Glutamatergic neuron (in vitro differentiated cells): ENCODE measurements at places on chromosomes 3 and 15. TPM values are rescaled to one million over a fixed set of nuclear protein-coding genes. Genes with fewer than 3 reads are reported as not detected.

CLEC3B gene
- not detected for total RNA-seq

APOD gene
- not detected for total RNA-seq

LMOD3 gene
- not detected for total RNA-seq

CCDC39 gene
- not detected for total RNA-seq

THSD4 gene
- 12.3 TPM for total RNA-seq

IL5RA gene
- total RNA-seq, result not detected

DNA sequence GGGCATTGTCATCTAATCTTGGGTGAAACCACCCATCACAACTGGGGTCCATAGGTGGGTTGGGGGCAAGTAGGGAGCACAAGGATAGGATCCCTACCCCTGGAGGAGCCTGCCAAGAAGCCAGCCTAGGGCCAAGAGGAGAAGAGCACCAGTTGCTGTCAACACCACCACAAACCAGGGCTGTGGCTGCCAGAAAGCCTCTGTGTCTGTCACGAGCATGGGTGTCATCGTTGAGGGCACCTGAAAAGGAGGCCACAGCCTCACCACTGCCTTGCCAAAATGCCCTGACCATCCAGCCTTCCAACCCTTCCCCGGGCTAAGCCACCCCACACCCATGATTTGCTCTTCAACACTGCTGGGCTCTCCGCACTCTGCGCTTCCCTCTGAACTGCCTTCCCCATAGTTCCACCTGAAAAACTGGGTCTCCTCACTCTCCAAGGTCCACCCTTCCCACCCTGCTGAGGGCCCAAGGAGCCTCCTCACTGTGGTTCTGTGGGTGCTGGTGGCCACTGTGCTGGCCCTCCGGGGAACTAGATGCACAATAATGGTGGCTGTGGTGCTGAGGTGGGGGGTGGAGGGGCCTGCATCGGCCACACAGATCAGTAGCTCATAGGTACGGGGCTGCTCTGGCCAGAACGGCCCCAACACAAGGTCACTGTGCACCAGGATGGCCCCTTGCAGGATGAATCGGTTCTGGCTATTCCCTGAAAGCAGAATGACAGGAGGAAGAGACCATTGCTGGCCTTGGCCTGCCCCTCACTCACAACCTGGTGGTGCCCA, 6.2 kb upstream of the IP6K1 start:
- no peak for DNase-seq
- H3K27me3 ChIP-seq, result peaks cover 7% of the 10 kb centered on the region
- no peak overlapping the region for H3K27ac ChIP-seq
- H3K4me3 ChIP-seq, result no peak overlapping the region
- peaks cover 5% of the 10 kb centered on the region for H3K4me1 ChIP-seq
- no peaks in the 10 kb centered on the region for H3K36me3 ChIP-seq

DNA sequence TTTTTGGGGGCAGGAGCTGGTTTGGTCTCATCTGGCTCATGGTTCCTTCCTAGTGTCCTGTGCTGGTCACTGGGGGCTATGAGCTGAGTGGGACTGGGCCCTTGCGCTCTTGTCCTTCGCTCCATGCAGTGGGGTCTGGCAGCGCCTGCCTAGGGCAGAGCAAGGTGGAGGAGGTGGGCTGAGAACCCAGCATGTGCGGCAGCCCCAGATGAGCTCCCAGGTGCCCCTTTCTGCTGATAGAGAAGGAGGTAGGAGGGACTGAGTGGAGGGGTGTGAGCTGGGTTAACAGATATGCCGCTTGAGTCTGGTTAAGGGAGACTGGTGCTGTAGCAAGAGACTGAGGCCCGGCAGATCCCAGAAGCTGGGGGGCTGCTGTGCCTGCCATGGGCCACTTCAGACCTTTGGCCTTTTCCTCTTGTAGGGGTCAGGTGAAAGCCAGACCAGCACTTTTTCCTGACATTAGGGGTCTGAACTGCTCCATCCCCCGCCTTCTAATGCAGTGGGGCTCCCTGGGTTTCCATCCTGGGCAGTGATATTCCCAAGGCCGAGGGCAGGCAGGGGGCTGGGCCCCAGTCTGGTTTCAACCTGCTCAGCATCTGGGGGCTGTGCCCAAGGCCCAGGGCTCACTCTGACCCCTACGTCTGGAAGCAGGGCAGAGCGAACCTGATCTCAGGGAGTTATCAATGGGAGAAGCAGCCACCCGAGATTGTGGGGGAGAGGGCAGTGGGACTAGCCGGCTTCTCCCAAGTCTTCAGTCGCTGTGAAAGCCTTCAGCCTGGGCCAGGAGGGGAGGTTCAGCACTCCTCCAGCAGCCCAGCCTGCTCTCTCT, 62.9 kb upstream of the PRR23C start:
- peaks cover 13% of the 10 kb centered on the region for H3K27me3 ChIP-seq

DNA sequence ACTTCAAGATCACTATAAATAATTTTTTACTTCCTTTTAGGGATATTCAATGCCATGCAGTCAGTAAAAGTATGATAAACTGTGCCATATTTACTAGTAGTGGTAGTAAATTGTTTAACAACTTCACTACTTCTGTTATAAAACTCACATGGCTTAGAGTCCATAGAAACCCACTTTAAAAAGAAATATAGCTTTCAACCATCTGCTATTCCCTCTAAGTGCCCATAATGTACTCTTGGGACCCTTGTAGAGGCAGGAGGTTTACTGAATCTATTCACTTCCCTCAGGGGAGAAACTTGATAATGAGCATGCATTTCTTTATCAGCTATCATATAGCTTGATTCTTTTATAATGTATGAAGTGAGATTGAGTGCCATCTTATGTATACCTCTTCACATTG, 1448.4 kb upstream of the ALCAM start:
- no peaks in the 10 kb centered on the region for H3K27me3 ChIP-seq
- peak overlapping the region; percentile 55 for H3K27ac ChIP-seq
- H3K36me3 ChIP-seq, result no peaks in the 10 kb centered on the region
- no peak overlapping the region for H3K4me3 ChIP-seq

GRCh38 chr15:81182756-81183438, 13.8 kb upstream of the IL16 start:
- no peaks in the 10 kb centered on the region for H3K36me3 ChIP-seq
- no peak for DNase-seq
- H3K27me3 ChIP-seq, result no peaks in the 10 kb centered on the region
- H3K27ac ChIP-seq, result no peak overlapping the region
- H3K4me1 ChIP-seq, result peaks cover 7% of the 10 kb centered on the region

GRCh38 chr15:29090617-29091466, 178.8 kb downstream of the NSMCE3 start:
- no peak overlapping the region for H3K4me3 ChIP-seq
- peaks cover 17% of the 10 kb centered on the region for H3K27me3 ChIP-seq
- DNase-seq, result no peak
- H3K27ac ChIP-seq, result no peak overlapping the region
- H3K4me1 ChIP-seq, result peaks cover 10% of the 10 kb centered on the region

DNA sequence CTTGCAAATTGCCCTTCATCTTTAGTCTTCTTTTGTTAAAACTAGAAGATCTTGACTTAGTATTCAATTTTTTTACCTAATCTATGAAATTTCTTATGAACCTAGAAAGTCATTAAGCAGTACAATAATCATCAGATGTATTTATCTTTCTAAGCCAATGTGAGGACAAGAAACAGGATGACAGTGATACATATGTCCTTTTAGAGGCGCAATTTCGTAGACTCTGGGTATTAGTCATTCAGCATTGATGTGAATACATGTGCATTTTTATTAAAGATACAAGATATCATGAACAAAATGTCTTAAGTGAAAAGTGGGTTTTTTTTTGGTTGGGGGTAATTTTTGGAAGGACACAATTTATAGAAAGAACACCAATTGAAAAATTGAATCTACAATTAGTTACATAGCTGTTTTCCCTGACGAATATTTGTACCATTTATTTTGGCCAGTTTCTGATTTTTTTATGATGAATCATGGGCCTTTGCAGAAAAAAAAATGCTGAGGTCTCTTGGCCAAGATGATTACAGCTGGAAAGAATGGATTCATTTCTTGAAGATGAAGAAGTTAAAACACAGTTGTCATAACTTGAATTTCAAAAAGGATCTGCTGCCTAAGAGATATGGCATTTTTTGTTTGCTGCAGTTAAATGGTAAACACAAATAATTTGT, 48.9 kb upstream of the AGTR1 start:
- no peaks in the 10 kb centered on the region for H3K4me1 ChIP-seq
- no peaks in the 10 kb centered on the region for H3K36me3 ChIP-seq
- H3K27me3 ChIP-seq, result no peaks in the 10 kb centered on the region
- H3K4me3 ChIP-seq, result no peak overlapping the region

- peak overlapping the region; percentile 91 for H3K4me3 ChIP-seq
- peaks cover 48% of the 10 kb centered on the region for H3K4me1 ChIP-seq
- DNase-seq, result peak; percentile 64
- H3K27ac ChIP-seq, result peak overlapping the region; percentile 70
Observed at GRCh38 chr3:141231952-141232823, 563 bp downstream of the PXYLP1 start.

- H3K27ac ChIP-seq, result no peak overlapping the region
- no peaks in the 10 kb centered on the region for H3K36me3 ChIP-seq
- H3K27me3 ChIP-seq, result no peaks in the 10 kb centered on the region
- DNase-seq, result no peak
- peaks cover under 1% of the 10 kb centered on the region for H3K4me1 ChIP-seq
Observed at GRCh38 chr3:53264718-53265117, 8.9 kb upstream of the TKT start.

DNA sequence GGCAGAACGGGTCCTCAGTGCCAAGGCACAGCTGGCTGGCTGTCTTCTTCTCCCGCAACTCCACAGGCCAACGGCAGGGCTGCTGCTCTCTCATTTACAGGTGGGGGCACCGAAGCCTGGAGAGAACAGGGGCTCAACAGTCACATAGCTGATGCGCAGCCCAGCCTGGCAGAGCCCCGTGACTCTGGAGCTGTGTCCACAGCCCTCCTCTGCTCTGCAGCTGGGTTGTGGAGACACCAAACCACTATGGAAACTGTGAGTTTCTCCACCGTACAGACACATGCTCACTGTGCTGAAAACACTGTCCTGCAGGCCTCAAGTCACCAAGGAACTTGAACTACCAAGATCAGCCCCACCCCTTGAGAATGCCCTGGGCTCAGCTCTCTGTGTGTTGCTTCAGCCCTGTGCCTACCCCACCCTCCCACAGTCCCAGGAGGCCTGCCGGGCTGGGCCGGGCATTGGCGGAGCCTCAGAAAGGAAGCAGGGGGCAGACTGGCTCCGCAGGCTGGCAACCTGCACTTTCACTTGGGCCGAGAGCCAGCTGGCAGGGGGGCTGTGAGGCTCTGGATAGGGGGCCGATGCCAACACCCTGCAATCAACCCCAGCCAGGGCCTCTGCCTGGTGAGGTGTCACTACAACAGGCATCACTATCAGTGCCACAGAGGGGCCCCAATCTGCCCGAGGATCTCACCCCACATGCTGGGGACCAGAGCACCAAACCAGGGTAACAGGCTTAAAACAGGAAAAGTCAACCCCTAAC, 113.7 kb upstream of the RPL32 start:
- peak overlapping the region; percentile 63 for H3K4me3 ChIP-seq
- peaks cover 53% of the 10 kb centered on the region for H3K4me1 ChIP-seq
- no peak for DNase-seq
- H3K27me3 ChIP-seq, result peaks cover 36% of the 10 kb centered on the region

DNA sequence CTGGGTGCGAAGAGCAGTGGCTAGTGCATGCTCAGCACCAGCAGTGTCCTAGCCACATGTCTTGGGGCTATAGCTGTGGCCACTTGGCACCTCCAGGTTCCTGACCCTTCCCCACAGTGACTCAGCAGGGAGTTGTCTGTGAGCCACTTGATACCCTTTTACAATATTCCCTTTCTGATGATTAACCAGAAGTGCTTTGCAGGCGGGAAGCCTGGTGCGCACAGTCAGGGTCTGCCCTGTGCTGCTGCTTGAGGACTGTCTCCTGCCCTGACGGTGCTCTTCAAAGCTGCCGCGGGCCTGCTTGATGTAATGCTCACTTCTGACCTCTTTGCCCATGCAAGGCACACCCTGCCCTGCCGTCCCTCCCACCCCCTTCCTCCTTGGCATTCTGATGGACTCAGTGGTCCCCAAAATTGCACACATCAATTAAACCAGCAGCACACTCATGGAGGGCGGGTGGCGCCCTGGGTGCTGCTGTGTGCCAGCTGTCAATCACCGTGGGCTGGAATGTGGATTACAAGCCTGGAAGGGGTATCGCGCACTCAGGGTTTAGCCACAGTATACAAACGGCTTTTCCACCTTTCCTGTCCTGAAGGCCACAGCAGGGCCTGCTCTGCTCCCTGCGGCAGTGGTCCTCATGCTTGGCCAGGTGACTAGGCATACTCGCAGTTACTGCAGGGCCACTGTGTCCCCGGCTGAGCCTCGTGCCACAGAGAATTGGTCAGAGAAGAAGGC, 40.9 kb upstream of the PCSK6 start:
- no peak overlapping the region for H3K27ac ChIP-seq
- no peak overlapping the region for H3K4me3 ChIP-seq
- no peaks in the 10 kb centered on the region for H3K36me3 ChIP-seq
- peaks cover 16% of the 10 kb centered on the region for H3K4me1 ChIP-seq
- peaks cover 2% of the 10 kb centered on the region for H3K27me3 ChIP-seq
- no peak for DNase-seq

DNA sequence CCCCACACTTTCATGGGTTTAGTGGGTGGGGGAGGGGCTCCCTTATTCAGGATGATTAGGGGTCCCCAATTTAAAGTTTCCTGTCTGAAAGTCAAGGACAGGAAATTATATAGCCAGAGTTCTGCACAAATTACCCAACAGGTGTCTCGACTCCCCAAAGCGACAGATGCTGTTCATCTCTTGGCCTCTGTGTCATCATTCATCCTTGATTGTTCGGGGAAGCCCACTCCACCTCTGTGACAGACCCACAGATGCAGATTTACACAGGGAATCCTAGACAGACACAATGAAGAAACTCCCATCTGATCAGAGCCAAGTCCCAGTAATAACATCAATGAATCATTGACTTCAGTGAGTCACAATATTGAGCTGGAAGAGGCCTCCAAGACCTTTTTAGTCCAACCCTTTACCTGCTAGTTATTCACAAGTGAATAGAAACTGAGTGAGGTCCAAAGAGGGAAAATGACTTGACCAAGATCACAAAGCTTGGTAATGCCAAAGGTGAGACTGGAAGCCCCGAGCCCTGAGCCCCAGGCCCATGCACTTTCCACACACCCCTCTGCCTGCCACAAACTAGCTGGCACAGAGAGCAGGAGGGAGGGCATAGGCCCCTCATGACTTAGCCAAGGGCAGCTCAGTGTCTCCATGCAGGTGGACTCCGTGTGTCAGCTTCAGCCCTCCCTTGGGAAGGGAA, 7.9 kb upstream of the SRP14 start:
- no peaks in the 10 kb centered on the region for H3K36me3 ChIP-seq
- peaks cover 5% of the 10 kb centered on the region for H3K4me1 ChIP-seq
- DNase-seq, result no peak
- H3K4me3 ChIP-seq, result no peak overlapping the region
- H3K27me3 ChIP-seq, result peaks cover 2% of the 10 kb centered on the region
- no peak overlapping the region for H3K27ac ChIP-seq

DNA sequence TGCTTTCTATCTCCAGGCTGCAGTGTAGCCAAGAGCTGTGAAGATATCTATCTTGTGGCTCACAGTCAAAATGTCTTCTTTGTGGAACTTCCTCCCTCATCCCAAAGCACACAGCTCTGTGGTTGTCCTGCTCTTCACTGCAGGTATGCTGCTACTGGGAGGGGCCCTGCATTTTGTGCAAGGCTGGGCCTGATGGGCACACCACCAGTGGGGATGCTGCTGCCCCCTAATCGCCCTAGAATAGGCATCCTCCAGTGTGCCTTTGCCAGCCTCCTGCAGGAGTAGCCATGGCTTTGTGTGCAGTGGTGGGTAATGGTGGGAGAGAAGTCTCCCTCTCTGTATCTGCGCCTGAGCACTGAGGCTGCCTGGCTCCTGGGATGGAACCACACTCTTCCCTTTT, 297.3 kb downstream of the DOCK3 start:
- H3K27ac ChIP-seq, result no peak overlapping the region
- H3K36me3 ChIP-seq, result no peaks in the 10 kb centered on the region
- no peak for DNase-seq
- no peaks in the 10 kb centered on the region for H3K27me3 ChIP-seq
- no peak overlapping the region for H3K4me3 ChIP-seq
- H3K4me1 ChIP-seq, result no peaks in the 10 kb centered on the region
